ENCODE measurements at places on chromosomes 11 and 22.

DNA sequence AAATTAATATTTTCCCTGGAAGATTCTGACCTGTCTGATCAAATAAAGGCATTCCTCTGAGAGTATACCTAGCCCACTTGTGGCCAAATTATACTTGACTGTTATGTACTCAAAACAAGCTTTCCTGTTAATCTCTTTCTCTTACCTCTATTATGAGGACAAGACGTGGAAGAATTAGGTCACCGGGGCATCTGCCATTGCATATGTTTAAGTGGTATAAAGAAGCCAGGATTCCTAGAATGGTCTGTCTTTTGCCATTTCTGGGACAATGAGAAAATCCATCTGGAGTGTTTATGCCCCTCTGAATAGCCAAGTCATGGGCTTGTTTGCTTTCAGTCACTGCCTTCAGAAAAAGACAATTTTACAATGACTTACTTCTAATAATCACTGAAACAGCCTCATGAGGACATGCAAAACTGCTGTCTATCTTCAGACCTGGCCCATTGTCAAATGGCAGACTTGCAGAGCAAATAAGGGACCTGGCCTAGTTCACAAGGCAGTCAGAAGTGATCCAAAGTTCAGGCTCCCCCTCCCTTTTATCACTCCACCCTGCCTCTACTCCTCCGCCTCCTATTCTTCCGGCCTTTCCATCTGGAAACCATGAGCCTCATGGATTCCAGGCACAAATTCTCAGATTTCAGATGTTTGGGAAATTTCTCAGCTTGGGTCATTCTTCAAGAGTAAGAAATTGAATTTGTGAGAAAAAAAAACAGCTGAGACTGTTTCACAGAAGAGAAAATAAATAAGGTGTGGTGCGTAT, 128.1 kb upstream of the LDLRAD3 start:
- DNase-seq: no peak

GRCh38 chr22:44671742-44672141, 30.3 kb upstream of the PRR5 start:
- DNase-seq: no peak

DNA sequence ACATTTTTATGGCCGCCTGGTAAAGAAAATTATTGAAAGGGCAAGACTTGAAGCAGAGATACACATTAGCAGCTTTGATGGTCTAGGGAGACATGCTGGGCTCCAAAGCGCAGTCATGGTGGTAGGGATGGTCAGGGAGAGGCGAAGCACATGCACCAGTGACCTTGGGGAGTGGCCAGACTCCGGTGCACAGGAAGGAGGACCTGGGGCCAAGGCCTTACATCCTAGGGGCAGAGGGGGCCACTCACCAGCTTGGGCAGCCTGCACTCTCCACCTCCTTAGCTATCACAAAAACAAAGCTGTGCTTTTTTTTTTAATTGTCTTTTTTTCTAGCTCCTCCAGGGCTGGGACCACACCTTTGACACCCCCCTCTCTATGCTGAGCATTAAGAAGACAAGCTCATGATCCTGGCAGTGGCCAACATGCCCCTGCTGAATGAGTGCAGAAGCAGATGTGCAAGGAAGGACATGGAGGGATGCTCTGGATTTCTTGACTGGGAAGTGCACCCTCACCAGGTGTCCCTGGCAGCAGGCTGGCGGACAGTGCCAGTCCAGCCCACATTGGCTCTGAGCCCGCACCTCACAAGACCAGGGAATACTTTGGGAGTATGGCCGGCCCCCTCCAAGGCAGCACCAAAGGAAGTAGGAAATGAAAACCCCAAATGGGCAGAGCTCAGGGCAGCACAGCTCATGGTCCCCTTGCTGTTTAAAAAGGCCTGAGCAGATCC, 619.9 kb downstream of the TBC1D22A start:
- no peak for DNase-seq

- no peak for DNase-seq
Observed at GRCh38 chr22:41841085-41841712, 8.3 kb downstream of the SREBF2 start.

DNA sequence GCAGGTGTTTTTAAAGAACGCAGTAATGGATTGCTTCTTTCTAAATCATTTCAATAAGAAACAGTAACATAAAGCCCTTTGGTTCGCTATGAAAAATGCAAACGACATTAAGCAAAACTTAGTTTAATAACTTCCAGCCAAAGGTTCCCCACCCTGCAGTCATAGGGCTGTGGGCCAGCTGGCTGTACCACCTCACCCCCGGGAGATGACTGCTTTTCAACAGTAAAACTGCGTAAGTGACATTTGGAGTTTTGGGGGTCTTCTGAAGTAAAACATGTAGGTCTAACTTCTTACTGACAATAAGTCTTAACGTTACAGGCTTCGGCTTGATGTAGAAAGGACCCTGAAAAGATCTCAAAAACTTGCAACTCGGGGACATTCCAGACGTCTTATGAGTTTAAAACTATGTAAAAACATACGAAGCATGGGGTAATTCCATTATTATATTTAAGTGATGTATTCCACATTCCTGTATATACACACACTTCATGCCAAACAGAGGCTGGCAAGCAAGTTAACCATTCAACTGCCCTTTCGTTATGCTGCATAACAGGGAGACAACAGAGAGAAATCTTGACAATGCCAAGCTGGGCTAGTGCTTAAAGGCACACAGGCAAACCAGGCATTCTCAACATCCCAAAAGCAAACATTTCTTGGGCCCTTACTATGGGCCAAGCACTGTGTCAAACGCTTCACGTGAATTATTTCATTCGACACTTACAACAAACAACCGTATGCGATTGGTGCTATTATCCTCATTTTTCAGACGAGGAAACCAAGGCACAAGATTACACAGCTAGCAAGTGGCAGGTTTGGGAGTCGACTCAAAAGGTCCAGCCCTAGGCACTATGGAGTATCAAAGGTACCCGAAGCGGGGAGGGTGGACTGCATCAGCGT, 1.2 kb downstream of the MRTFA start:
- no peak for DNase-seq

- DNase-seq: no peak
Observed at GRCh38 chr11:119117004-119117706, 4.2 kb upstream of the HINFP start.

DNA sequence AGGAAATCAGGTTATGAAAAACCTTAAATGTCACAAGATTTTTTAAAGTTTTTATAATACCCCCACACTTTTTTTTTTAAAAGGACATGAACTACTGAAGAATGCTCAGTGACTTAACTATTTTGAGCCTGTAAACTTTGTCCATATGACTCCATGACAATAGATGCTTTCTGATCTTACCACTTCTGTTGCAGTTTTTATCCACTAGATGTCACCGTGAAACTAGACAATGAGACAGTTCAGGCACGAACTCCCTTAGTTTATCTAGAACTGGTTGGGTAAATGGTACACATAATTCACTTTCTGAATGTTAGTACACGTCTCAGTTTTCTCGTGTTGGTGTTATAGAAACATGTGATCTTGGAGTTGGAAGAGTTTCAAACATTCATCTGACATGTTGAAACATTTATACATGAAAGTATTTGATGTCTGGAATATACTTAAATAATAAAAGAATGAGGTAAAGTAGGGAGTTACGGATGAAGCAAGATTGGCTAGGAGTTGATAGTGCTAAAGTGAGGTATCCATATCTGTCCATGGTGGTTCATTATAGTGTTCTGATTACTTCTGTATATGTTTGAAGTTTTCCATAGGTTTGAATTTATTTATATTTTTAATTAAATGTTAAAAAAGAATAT, 8.1 kb downstream of the CCDC15 start:
- DNase-seq: no peak

DNA sequence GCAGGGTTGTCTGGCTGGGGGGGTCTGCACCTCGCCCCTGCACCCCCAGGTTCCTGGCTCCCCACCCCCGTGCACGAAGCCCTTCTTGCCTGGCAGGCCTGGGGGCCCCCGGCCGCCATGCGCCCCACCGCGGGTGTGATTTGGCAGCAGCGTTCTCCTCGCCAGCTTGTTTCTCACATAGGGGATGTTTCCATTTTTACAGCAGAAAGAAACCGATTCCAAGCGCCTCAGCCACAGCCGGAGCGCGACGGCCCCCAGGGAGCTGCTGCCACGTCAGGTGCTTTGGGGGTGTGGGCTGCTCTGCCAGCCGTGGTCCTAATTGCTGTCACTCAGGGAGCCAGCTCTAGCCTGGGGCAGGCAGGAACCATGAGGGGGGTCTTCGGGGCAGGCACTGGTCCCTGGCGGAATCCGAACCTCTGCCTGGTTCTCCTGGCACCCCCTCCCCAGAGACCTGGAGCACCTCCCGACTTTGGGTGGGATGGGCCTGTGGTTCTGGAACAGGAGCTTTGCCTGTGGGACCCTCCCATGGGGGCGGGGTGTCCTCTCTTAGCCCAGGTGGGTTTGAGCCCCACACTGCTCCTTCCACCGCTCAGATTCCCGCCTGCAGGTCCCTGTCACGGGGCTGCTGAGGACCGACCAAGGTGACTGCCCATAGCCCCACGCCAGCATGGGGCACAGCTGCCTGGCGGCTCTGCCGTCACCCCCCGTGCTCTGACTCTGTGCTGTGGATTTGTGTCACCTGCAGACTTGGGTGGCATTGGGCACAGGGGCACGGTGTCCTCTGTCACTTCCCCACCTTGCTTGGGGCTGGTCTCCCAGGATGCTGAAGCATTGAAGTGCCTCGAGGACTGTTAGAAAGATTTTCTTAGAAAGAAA, 54.0 kb downstream of the RTN4R start:
- DNase-seq: no peak

GRCh38 chr11:83816572-83817187, 530.5 kb upstream of the CCDC90B start:
- DNase-seq: no peak

DNA sequence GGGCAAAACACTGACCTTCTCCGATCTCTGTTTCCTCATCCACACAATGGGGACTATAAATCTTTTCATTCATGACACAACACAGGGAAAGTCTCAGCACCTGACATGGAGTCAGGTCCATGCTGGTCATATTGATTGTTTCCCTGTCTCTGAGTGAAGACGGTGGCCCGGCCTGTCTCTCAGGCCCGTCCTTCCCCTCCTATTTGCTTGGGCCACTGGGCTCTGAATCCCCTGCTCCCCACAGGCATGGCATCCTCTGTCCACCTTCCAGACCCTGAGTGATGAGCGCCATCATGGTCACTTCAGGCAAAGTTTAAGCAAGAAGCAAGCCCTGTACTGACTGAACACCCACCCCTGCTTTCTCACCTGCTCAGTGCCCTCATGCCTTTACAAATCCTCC, 113.3 kb upstream of the ALX4 start:
- DNase-seq: no peak

DNA sequence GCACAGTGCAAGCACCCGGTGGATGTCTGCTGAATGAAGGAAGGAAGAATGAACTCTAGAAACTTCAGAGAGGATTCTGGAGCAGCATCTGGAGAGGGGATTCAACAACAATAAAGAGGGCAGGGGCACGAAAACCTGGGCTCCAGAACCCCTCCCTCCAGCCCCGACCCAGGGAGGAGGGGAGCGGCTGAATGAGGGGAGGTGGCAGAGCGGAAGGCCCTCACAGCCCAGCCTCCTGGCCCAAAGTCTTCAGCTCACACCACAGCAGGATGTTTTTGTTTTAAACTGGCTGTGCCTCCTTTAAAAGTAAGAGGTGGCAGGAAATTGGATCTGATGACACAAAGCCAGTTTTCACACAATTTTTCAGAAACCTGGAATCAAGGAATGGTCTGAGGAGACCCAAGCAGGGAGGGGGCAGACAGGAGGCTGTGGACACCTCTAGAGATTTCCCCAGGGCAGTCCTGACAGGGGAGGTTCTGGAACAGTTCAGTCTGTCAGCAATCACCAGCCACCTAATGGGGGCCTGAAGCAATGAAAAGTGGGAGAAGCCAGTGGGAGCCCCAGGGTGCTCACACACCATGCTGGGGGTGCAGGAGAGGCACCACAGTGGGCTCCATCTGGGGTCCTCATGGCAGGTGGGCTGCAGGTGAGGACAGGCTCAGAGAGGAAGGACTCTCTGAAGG, 44.4 kb upstream of the TCF20 start:
- DNase-seq: no peak

GRCh38 chr11:10955616-10956015, 97.8 kb upstream of the ZBED5 start:
- no peak for DNase-seq

DNA sequence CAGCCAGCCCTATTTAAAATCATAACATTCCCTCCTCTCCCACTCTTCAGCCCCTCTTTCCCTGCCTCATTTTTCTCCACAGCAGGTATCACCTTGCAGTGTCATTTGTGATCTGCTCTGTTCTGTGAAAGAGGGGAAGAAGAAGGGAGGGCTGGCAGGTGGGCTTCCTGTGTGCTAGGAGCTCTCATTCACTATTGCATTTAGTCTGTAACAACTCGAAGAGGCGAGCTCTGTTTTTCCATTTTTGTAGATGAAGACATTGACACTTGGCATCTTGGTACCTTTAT, 52.1 kb upstream of the CRYBB3 start:
- DNase-seq: no peak

- no peak for DNase-seq
Observed at GRCh38 chr11:125075242-125075625, 12.1 kb downstream of the SLC37A2 start.

DNA sequence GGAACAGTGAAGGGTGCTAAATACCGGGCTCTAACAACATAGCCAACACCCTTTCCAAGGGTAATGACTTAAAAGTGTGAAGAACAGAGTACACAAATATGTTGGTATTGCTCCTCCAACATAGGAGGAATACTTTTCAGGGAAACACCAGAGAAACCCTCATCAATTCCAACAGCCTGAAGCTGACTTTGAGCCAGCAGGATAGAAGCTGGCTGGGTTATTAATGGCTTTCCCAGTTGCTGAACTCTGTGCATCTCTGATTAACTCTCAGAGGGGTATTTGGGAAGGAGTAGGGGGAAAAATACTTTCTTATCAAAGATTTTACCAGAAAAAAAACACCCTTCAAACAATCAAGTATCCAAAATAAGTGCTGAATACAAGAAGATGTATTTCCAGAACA, 95.6 kb downstream of the AMBRA1 start:
- DNase-seq: no peak

DNA sequence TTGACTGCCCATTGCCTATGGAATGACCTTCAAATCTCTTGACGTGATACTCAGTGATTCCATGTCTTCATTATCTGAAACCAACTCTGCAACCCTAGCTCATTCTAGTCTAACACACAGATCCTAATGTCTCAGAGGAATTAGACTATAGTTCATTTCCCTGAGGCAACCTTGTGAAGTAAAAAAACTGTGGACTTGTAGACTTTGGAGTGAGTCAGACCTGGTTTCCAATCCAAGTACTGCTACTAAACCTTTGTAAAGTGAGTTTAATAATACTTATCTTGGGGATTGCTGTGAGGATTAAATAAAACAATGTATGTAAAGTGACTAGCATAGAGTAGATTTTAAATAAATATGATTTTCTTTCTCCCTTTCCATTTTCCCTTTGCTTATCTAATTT, 226.1 kb downstream of the BLID start:
- DNase-seq: no peak

DNA sequence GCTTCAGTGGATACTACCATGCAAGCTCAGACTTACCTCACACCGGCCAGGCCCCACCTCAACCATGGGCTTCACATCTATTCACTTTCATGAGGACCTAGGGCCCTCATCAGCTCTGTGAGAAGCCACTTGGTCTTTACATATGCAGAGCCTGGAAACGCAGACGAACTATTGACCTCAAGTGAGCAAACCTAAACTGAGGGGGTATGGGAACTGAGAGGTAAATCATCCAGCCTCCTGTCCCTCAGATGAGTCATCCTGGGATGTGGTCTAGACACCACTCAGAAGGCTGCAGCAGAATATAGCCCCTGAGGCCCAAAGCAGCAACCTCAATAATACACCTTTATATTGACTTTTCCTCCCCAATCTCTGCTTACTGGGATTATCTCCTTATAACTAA, 578.0 kb downstream of the INSC start:
- DNase-seq: no peak

- no peak for DNase-seq
Observed at GRCh38 chr11:77560605-77561004, 29.1 kb upstream of the AQP11 start.
